ENCODE measurements at places on chromosomes 3 and 15.

GRCh38 chr3:192169332-192169915 lies 557.9 kb downstream of the FGF12 start:
- no peak for DNase-seq

DNA sequence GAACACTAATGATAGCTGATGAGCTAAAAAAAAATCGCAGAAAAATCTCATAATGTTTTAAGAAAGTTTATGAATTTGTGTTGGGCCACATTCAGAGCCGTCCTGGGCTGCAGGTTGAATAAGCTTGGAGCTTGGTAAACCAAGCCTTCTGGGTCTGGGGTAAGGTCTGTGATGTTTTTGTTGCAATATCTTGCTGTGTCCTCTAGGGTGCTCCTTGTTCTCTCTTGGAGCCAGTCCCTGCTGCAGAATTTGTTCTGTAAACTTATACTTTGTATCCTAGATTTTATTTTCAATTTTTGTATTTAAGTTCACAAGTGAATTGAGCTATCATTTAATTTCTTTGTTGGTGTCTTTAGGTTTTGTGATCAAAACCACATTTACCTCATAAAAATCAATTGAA lies 143.7 kb downstream of the NR1D2 start:
- DNase-seq: no peak

GRCh38 chr3:126321490-126321889 lies 35.7 kb downstream of the KLF15 start:
- DNase-seq: no peak

DNA sequence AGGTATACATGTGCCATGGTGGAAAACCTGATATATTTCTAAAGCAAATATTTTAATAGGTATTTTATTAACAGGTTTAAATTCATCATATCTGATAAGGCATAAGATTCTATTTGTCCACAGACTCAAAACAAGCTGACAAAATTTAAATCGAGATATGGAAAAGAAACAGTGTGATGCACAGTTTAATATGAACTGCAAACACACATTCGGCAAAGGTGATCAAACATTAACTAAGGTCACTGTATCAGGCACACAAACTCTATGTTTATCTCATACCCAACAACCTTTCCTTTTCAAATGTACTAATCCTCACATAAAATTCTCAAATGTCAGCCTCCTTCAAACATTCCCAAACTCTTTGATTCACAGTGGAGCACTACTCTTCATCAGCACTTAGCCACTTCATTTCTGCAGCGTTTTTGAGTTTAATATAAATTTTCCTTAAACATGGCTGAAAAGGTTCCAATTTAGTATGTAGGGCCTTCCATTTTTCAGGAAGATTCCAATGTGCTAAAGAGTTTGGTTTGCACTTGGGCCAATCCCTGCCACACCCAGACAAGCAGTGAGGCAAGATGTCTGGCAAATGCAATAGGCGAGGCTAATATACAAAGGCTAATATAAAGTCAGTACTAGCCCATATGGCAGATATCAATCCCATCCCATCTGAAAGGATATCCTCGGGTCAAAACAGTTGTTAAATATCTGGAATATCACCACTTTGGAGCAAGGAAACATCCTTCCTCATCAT lies 84.6 kb downstream of the GBE1 start:
- no peak for DNase-seq

- no peak for DNase-seq
Measured at GRCh38 chr15:96418146-96418545, 87.6 kb downstream of the NR2F2 start.

DNA sequence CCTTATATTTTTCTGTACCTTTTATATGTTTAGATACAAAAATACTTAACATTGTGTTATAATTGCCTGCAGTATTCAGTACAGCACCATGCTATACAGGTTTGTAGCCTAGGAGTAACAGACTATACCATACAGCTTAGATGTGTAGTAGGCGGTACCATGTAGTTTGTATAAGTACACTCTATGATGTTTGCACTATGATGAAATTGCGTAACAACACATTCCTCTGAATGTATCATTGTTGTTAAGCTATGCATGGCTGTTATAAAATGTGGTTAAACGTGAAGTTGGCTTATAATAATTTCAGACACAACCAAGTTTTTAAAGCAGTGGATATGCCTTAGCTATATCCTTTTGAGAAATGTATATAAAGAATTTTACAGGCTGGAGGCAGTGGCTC lies 328.3 kb downstream of the PLCL2 start:
- DNase-seq: no peak

DNA sequence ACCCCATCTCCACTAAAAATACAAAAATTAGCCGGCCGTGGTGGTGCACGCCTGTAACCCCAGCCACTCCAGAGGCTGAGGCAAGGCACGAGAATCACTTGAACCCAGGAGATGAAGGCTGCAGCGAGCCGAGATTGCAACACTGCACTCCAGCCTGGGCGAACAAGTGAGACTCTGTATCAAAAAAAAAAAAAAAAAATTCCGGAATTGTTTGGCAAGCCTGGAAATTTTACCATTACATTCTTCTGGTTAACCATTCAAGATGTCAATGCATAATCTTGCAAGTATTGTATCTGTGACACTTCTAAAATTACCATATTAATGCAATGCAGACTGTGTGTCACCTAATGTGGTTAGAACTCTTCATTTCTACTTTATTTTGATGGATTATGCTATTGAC lies 67.0 kb downstream of the CSNK1G1 start:
- no peak for DNase-seq

- no peak for DNase-seq
Measured at GRCh38 chr15:59011262-59011952, 23.9 kb downstream of the RNF111 start.

DNA sequence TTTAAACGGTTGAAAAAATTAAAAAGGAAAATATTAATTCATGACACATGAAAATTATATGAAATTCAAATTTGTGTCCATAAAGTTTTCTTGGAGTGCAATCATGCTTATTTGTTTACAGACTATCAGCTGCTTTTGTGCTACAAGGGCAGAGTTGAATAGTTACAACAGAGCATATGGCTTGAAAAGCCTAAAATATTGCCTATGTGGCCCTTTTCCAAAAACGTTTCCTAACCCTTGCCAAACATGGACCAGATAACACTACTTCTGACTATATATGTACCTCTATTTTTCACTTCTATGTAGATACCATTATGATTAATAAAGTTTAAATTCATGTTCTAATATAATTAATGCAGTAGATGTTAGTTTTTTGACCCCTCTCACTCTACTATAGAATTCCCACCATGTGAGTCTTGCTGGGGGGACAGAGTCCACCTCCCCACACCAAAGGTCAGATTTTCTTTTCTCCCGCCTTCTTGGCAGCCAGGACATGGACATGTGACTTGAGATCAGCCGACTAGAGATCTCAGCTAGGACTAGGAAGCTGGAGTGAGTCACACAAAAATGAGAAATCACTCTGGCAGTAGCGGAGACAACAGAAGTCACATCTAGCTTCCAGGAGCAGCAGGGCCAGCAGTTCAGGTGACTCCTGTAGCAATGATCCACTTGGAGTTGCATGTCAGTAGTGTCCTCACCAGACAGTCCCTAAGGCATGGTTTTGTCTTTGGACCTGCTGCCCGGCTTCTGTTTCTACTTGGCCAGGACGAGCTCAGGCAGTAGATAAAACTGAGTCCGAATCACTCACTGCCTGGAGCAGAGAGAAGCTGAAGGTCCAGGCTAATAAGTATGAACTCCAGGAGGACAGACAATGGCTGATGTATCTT lies 22.4 kb downstream of the CIAO2A start:
- no peak for DNase-seq

DNA sequence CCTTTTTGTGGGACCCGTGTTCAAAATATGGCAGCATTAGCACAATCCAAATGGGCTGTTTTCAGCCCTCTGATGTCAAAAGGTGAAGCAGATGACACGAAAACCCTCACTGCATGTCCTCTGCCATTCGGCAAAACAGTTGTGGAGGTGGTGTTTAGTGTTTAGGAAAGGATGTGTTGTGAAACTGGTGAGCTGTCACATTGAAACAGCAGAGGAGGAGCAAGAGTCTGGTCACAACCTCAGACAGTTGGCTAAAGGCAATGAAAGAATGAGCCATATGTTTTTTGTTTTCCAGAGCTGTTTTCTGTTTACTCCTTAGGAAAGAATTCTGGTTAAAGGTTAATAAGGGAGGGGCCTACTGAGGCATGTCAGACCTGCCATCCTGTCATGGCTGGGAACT lies 140.7 kb downstream of the VPS8 start:
- no peak for DNase-seq

- no peak for DNase-seq
Measured at GRCh38 chr3:156206157-156206556, 85.8 kb downstream of the KCNAB1 start.

GRCh38 chr3:136658946-136659682 lies 93.1 kb downstream of the STAG1 start:
- DNase-seq: no peak

GRCh38 chr3:56302417-56302816 lies 165.8 kb downstream of the ERC2 start:
- DNase-seq: no peak

DNA sequence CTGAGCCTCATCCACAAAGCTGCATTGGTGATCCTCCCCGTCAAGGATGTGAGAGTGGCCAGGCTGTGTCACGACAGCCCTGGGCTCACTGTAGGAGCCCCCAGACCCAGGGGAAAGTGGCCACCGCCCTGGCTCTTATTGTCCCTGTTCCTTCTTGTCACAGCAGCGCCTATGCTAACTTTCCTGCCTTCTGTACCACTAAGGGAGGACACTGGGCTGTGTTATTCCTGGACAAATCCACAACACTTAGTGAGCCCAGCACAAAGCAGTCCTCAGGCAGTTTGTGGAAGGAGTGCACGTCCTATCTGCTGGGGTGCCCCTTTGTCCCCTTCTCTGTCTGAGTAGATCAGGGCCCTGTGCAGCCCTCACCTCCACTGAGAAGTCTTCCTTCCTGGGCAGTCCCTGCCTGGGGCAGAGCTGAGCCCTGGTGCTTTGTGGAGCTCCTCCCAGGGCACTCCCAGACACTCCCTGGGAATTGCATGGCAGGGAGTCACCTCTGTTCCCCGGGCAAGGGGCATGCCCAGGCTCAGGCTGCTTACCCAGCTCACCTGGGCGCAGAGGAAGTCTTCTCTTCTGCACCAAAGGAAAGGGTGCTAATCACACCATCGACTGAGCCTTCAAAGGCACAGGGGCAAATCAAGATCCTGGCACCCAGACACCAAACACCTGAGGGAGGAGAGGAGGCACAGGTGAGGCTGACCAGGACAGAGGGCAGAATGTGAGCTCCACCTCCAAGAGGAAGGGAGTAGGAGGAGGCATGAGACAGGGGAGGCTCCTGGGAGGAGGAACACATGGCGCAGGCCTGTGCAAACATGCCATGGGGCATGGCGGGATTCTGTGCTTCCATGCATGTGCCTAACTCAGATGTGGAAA lies 138.7 kb downstream of the KLF13 start:
- no peak for DNase-seq

GRCh38 chr3:14487821-14488220 lies 52.3 kb downstream of the GRIP2 start:
- DNase-seq: no peak

GRCh38 chr3:128781164-128781563 lies 55.2 kb downstream of the RAB7A start:
- no peak for DNase-seq

DNA sequence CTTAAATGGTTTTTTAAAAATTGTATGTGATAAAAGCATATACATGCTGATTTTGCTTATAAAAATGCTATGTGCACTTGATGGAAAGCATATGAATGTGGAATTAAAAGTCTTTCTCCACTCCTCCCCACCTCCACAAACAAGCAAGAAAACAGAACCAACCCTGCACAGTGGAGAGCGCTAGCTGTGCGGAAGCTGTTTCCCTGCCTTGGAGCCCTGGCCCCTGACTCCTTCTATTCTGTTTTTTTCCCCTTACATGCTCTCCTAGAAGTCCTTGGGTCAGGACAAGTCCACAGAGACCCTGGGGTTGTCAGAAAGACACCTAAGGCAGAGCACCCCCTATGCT lies 64.2 kb downstream of the BOC start:
- no peak for DNase-seq

DNA sequence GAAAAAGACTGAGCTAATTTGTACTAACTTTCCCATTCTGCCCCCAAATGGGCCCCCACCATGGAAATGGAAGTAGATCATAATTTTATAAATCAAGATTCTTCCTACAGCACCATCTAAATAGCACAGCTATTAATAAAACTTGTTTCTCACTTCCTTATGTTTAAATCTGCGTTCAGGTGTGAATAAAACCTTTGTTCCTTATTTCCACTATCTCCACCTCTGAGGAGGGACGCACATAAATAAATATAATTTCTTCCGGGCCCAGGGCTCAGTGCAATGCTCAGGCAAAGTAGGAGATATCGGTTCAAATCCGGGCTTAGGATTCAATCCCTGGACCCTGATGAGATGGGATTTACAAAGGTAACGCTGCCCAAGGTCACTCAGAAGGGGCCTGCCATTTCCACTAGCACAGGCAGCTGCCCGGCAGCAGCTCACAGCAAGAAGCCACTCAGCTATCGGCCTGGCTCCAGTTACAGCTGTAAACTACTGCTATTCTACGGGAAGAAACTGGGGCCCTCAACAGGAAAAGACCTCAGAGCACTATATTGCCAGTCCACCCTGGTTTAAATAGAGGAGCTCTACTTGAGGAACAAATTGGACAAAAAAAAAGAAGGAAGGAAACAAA lies 52.5 kb downstream of the FOXP1 start:
- no peak for DNase-seq

DNA sequence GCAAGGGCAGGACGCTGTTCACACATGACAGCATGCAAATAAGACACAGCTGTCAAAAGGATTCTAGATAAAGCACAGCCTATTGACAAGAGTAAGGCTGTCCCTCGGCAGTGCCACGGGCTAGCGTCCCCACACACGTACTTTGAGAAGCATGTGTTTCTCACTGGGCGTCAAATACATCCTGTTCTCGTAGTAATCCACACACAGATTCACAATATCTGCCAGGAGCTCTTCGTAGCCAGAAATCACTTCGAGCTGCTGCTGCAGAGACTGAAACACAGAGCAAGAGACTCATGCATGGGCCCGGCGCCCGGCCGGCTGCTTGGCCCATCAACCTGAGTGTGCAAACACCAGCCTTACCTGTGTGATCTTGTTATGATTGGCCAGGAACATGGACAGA lies 41.1 kb downstream of the CYFIP1 start:
- no peak for DNase-seq

- no peak for DNase-seq
Measured at GRCh38 chr3:28150465-28151206, 90.8 kb upstream of the CMC1 start.

GRCh38 chr3:116350119-116350733 lies 95.1 kb downstream of the LSAMP start:
- no peak for DNase-seq

- DNase-seq: no peak
Measured at GRCh38 chr15:93986400-93986984, 244.9 kb upstream of the MCTP2 start.
